ENCODE measurements at places on chromosomes 1 and 21. TPM values are rescaled to one million over a fixed set of nuclear protein-coding genes. Genes with fewer than 3 reads are reported as not detected.
A peak's percentile ranks its signal among the peaks of the same experiment; 100 is the strongest.

GBP1 gene
- total RNA-seq, result 24.8 TPM

MROH9 gene
- total RNA-seq, result not detected

LHX8 gene
- total RNA-seq, result not detected

S100A8 gene
- total RNA-seq, result not detected

MSH4 gene
- 0.34 TPM for total RNA-seq

SPATA1 gene
- total RNA-seq, result 0.65 TPM

CR1 gene
- total RNA-seq, result not detected

MEX3A gene
- total RNA-seq, result 8.8 TPM

USP25 gene
- 97.5 TPM for total RNA-seq

APOBEC4 gene
- total RNA-seq, result not detected

MARCKSL1 gene
- total RNA-seq, result 147 TPM

CD1B gene
- total RNA-seq, result not detected

DNA sequence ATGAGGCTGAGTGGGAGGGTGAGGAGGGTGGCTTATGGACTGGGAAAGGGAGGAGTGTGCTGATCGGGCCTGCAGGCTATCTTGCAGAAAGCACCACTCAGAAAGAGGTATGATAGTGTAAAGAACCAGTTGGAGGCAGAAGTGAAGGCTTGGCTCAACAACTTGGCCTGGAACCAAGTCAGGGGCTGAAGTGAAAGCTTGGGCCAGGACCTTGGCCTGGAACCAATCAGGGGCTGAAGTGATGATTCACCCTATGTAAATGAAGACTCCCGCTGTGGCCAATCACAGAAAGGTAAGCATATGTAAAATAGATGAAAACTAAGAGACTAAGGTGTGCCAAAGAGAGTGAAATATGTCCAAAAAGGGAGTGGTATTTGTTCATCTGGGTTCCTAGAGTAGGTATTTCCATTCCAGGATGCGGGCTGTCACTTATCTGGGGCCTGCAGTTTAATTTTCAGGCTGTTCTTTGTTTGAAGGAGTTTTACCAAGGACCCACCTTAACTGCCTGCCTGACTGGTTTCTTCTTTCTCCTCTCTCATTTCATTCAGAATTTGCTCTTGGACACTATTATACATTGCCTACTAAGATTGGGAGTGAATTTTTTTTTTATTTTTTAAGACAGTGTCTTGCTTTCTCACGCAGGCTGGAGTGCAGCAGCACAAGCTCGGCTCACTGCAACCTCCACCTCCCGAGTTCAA, 5.1 kb upstream of the RFX5 start:
- DNase-seq, result peak; percentile 50

- no peak for DNase-seq
These were observed 173.7 kb downstream of the CLEC20A start for GRCh38 chr1:178323067-178323466.

DNA sequence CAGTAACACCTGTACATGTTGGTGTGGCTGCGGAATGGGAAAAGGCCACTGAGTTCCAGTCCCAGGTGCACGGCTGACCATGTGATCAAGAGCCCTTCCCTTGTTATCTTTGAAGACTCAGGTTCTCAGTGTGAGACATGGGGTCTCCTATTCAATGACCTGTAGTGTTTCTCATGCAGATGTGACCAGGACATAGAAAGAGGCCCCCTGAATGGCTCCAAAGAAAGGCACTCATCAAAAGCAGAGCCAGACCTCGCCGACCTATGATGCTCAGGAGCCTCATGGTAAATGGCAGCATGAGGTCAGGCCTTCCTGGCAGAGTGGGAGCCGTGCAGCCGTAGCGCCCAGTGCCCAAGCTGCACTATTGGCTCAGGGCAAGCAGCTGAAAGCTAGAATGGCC, 42.3 kb upstream of the HAO2 start:
- no peak for DNase-seq

DNA sequence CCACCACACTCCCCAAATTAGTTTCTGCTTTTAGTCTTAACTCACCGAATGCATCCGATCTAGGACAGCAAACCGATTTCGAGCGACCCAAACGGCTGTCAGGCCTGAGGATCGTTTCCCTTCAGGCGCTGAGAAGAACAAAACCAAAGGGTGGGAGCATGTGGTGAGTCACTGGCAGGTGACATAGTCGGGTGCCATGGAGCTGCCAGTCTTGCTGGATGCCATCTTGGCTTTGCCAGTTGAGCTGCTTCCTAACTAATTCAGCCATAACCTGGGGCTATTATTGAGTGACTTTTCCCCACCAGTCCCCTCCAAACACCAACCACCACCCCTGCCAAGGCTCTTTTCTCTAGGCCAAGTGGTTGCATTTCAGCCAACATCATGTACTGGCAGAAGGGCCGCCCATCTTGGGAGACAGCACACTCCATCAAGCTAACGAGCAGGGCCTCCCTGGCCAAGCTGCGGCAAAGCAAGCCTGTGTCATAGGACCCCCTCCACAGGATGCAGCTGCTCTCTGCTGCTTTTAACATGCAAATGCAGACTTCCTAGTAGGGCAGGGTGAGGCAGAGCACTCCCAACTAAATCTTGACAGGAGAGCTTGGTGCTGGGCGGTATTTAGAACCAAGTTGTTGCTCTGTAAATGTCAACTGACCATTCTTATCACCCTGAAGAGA, 22.3 kb upstream of the PEX19 start:
- DNase-seq, result no peak

DNA sequence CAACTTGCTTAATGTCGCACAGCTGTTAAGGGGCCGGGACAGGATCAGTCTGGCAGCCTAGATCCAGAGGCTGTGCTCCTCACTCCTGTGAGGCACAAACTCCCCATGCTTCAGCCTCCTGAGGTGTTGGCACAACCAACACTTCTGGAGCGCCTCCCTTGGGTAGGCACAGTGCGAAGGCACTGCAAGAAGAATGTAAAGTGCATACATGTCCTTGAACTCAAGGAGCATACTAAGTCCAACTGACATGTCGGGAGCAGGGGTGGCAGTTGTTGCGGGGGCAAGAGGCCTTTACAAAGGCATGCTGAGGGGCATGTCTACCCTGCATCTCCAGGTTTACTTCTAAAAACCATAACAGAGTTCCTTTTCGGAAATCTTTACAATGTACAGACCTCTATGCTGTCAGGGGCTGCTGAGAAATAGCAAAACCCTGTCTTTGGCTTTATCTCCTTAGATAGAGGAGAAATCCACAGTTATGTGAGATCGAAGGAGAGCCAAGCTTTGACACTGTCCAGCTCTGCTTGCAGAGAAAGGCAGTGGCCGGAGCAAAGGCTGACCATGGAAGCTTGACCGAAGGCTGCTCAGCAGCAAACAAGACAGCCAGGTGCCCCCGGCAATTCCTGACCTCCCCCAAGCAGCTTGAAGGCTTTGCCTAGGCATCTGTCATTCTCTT, 93.9 kb downstream of the CDC7 start:
- no peak for DNase-seq

DNA sequence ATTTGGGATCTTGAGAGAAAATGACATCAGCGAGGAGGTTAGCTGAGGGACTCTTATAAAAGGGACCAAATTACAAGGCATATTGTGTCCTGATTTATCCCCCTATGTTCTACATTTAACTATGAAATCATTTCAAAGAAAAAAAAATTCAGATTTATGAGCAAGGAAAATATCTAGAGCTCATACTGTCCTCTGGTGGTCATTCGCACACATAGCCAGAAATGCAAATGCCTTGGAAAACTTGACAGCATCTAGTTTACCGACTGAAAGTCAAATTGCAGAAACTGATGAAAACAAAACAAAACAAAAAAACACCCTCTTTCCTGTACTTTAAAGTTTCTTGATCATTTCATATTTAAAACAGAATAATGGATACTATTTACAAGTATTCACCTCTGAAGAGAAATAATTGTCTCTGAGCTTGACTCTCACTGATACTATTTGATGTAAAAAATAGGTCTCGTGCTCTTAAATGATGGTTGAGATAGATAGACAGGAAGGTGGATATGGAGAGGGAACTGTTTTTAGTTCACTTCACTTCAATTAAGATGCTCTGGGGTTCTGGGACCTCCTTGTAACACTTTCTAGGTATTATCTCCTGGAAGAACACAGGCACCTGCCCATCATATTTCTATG, 253.8 kb downstream of the PCP4 start:
- no peak for DNase-seq

- DNase-seq, result no peak
These were observed 3.4 kb upstream of the CROCC start for GRCh38 chr1:16918371-16918770.

GRCh38 chr1:95028954-95029353, 43.8 kb downstream of the ALG14 start:
- DNase-seq, result no peak

DNA sequence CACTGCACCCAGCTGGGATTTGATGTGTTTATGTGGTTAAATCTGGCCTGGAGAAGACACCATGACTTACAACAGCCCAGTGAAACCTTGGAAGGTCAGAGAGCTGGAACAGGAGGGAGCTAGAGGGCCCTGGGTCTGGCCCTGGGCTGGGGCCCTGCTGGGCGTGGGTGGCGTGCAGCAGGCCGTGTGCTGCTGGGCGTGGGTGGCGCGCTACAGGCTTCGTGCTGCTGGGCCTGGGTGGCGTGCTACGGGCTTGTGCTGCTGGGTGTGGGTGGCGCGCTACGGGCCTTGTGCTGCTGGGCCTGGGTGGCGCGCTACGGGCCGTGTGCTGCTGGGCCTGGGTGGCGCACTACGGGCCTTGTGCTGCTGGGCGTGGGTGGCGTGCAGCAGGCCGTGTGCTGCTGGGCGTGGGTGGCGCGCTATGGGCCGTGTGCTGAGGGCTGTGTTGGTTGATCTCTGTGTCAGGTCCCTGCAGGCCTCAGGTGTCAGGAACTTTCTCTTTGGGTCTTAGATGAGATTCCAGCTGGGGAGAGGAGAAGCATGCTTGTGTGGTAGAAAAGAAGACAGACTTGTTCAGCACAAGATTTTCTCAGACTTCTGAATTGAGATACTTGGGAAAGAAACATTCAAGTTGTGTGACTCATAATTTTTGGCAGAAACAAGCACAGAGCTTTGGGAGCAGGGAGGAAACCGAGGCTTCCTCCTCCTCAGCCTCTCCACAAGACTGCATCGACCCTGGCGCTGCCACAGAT, 66.0 kb downstream of the COL18A1 start:
- DNase-seq, result peak; percentile 83

GRCh38 chr1:10969267-10969970, 43.0 kb upstream of the TARDBP start:
- DNase-seq, result no peak

DNA sequence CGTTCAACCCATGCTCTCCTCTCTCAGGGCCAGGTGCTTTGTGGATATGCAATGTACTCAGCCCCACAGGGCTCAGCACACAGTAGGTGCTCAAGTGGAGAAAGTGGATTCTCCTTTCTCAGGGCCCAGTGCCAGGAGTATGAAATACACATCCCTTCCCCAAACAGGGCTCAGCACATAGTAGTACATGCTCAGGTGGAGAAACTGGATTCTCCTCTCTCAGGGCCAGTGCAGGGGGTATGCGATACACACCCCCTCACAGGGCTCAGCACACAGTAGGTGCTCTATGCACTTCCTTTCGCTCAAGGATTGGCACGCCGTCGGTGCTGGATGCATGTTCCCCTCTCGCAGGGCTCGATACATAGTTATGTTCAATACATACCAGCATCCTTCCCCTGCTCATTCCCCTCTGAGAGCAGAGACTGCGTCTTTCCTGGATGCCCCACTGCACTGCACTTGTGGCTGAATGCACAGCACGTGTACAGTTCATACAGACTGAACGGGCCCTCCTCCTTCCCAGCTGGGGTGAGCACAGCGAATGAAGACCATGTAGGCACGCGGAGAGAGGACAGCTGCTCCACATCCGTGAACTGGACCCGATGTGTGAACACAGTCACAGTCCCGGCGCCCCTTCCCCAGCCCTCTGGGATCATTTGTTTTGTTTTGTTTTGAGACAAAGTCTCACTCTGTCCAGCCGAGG, 16.6 kb upstream of the DISP3 start:
- no peak for DNase-seq

DNA sequence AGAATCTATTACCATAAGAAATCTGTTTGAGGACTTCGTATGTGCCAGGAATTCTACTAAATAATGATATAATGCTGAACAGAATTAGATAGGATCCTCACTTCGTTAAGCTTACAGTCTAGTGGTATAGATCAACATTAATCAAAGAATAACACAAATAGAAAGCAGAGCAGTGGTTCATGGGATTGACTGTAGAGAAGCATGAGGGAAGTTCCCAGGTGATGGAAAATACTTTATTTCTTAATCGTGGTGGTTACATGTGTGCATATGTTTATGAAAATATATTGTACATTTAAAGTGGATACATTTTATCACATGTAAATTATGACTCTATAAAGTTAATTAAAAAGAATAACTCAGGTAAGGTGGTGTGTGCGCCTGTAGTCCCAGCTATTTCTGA, 110.5 kb downstream of the OSBPL9 start:
- DNase-seq, result no peak

- DNase-seq, result no peak
These were observed 53.4 kb downstream of the CD2 start for GRCh38 chr1:116807394-116808199.

DNA sequence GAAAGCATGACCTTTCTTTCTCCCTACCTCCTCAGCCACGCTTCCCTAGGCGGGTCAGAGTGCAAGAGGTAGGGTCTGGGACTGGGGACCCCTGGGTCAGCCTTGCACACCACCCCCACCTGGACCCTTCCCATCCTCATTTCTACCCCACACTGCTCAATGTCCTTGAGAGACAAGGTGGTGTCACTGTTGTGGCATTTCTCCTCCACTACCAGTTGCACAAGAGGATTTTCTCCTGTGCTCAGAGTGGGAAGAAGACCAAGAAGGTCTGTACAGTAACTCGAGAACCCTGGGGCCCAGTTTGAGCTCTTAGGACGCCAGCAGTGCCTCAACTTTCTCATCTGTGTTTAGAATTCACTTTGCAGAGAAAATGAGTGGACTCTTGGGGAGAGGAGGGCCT, 49.4 kb upstream of the CD34 start:
- no peak for DNase-seq

GRCh38 chr1:147635342-147635741, 35.0 kb downstream of the ACP6 start:
- no peak for DNase-seq

GRCh38 chr1:184940226-184940625, 34.1 kb downstream of the NIBAN1 start:
- no peak for DNase-seq

- no peak for DNase-seq
These were observed 56.6 kb downstream of the ATP1B1 start for GRCh38 chr1:169163059-169163458.

- peak; percentile 79 for DNase-seq
These were observed 155.3 kb downstream of the DISC1 start for GRCh38 chr1:231781892-231782291.

GRCh38 chr1:29120947-29121485, 2.7 kb downstream of the TMEM200B start:
- peak; percentile 70 for DNase-seq

DNA sequence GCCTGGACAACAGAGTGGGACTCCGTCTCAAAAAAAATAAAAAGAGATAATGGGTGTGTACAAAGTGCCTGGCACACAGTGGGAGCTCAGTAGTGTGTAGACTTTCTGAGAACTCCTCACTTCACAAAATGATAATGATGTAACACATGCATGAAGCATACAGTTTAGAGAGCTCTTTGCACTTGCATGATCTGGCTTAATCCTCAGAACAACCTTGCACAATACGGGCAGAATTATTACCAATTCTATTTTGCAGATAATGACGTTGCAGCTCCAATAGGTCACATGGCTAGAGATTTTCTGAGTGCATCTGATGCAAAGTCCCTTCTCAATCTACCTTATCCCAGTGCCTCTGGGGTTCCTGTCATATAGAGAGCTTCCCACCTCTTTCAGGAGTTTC, 71.4 kb downstream of the CD247 start:
- DNase-seq, result no peak

GRCh38 chr1:208179263-208179816, 64.8 kb downstream of the PLXNA2 start:
- peak; percentile 43 for DNase-seq

GRCh38 chr21:14686466-14687267, 140.6 kb upstream of the SAMSN1 start:
- DNase-seq, result peak; percentile 53

Data from dermis blood vessel endothelial cell (primary cell).